Panc1 (cell line): ENCODE measurements at places on chromosomes 5 and 9. TPM values are rescaled to one million over a fixed set of nuclear protein-coding genes. Genes with fewer than 3 reads are reported as not detected.

- no peak for DNase-seq
These were observed 1219.3 kb upstream of the WWC1 start for GRCh38 chr5:167071981-167072610.

DNA sequence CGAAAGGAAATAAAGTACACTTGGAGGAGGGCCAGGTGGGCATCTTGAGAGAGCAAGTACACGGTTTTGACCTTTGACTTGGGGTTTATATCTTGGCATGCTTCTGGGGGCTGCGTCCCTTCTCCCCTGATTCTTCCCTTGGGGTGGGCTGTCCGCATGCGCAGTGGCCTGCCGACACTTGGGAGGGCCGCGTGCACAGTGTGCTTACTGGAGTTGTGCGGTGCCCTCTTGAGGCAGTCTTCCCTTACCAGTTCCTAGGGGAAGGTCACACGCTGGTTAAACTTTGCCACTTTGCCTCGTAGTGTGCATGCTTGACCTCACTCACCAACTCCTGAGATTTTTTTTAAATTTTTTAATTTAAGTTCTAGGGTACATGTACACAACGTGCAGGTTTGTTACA, 4.3 kb upstream of the CLPTM1L start:
- DNase-seq, result no peak

DNA sequence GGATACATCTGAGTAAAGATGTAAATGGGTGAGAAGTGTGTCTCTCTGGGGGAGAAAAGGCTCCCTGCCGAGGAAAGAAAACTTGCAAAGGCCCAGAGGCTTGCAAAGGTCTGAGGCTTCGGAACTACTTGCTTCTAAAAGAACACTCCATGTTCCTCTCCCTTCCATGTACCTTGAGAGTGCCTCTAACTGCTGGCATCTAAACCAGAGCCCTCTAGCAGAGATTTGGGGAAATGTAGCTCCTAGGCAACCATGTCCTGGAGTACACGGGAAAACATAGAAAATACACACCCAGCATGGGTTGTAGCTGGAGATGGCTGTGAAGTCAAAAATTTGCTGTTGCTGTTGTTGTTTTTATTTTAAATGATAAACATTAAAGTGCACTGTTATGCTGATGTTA, 151.6 kb downstream of the SYK start:
- DNase-seq, result no peak

DNA sequence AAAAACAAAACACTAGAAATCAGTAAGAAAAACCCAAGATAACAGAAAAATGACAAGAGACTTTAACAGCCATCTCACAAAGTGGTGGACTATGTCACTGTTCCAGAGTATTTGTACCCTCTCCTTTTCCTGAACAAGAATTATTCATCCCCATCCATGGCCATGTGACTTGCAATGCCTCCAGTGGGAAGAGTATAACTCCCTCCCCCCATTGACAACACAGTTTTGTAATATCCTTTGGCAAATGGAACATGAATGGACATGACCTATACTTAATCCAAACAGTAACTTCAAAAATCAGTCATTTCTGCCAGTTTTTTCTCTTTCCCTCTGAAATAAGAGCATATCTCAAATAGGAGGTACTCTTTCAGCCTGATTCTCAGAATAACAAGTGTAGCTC, 33.9 kb downstream of the PTBP3 start:
- DNase-seq, result no peak

GRCh38 chr5:73896097-73896496, 270.1 kb downstream of the ARHGEF28 start:
- DNase-seq, result no peak

- DNase-seq, result no peak
These were observed 225.1 kb downstream of the PDZD2 start for GRCh38 chr5:31863991-31864411.

DNA sequence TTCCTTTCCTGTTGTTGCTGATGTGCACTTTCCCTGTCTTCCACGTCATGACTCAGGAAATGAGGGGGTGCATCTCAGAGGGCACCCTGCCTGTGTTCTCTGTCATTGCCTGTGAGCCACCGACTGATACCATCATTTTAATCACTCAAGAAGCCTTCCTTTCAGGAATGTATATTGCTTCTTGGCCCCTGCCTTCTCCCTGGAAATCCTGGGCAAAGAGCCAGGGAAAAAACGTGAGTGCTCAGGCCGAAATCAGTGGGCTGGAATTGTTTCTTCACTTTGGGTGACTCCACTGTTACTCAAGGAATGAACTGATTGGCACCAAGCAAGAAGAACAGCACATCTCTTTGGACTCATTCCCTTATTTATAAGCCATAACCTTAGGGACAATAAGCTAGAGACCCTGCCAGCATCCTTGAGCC, 126.1 kb downstream of the SNX18 start:
- no peak for DNase-seq

DNA sequence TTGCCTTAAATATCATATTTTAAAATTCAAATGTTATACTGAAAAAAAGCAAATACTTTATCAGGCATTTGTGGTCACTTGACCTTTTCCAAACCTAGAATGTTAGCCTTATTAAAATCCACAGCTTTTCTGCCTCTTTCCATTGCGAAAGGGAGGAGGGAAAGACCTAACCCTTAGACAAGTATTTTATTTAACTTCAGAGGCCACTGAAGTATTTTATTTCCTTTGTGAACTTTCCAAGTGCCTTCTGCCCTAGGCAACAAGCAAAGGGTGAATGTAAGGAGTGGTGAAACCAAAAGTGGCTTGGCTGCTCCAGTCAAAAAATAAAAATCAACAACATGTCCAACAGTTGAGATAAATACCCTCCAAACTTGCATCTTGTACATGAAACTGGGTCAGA, 376.1 kb downstream of the EFNA5 start:
- no peak for DNase-seq

DNA sequence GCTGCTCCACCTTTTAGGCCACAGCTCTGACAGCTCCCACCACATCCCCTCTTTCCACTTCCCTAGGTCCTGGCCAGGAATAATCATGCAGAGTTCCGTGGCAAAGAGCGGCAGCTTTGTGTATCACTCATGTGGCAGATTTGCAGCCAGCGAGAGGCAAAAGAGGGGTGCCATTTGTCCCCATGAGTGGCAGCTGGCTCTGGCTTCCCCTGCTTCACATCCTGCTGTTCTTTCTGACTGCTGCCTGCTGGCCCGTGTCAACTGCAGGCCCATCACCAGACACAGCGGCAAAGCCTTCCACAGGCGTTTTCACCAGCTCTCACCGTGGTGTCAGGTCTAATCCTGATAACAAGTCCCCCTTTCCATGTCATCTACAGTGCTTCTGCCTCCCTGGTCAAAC, 430.6 kb upstream of the DAP start:
- no peak for DNase-seq

Gene TMEM232
- total RNA-seq, result 0.21 TPM
